B cell (primary cell): ENCODE measurements at places on chromosomes 5 and 9. TPM values are rescaled to one million over a fixed set of nuclear protein-coding genes. Genes with fewer than 3 reads are reported as not detected.

GRCh38 chr9:7976167-7976755 is 176.7 kb upstream of the DMAC1 start:
- peak; percentile 87 for DNase-seq

SLC27A6 gene
- polyA plus RNA-seq: not detected in 2 replicates

DNA sequence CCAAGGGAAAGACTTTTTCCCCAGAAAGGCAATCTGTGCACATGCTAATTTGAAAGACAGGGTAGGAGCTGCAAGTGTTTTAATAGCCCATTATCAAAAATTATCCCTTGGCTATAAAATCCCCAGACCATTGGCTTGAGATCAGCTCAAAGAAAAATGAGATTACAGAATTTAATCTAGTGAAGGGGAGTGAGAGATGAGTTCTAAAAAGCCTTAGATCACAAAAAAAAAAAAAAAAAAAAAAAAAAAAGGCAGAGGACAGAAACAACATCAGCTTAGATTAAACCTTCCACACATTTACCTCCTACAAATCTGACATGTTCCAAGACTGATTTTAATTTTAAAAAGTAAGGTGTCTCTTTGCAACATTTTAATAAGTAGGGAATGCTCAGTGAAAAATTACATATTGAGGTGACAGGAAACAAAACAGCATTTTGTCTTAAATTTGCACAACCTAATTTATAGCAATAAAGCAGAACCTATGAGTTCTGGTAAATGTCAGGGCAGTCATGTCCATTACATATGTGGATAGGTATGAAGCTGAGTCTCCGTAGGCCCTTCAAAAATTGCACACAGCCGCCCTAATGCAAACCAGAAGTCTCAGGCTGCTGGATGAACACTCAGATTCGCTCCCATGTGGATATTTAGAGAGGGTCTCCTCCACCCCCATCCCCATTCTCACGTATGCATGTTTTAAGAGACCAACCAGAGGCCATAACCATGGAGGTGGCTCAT is 43.4 kb downstream of the NFIB start:
- DNase-seq: no peak

DNA sequence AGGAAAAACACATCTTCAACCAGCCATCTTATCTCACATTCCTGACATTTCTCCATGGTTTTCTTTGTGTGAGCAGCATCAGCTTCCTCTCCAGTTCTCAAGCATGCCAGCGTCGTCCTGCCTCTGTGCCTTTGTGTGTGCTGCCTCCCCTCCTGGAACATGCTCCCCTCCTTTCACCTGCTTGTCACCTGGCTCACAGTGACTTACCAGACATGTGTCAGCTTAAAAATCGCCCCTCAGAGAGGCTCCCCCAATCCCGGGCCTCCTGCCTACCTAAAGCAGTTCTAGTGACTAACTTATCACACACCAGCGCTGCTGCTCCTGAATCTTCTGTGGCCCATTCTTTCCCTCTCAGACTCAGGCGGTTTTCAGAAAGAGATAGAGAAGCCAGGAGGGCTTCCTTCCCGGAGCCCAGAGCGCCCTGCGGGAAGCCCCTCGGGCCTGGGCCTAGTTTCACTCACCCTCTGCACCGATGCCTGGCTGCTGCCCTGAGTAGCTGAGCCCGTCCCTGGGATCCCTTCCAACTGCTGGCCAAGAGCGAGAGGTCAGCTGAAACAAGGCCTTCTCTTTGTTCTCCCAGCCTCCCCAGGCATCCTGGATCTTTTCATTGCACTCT is 51.1 kb upstream of the MVB12B start:
- DNase-seq: no peak

CEL gene
- polyA plus RNA-seq: 0.51 and 0.75 TPM in 2 replicates

DNA sequence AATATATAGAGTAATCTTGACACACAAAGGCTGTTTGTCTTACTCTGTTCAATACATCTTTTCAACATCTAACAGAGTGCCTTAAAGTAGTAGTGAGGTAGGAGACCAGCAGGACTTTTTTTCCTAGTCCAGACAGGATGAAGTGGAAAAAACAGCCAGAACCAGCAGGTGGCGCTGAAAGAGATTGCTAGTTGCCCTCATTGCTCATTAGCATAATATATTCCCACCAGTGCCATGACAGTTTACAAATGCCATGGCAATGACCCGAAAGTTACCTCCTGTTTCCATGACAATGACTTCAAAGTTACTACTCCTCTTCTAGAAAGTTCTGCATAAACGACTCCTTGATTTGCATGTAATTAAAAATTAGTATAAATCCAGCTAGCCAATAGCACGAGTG is 387.4 kb downstream of the ACTL7B start:
- no peak for DNase-seq

- no peak for DNase-seq
Measured at GRCh38 chr5:10077791-10078545, 171.7 kb downstream of the ATPSCKMT start.

GAPVD1 gene
- polyA plus RNA-seq: 11.8 and 14.7 TPM in 2 replicates

DNA sequence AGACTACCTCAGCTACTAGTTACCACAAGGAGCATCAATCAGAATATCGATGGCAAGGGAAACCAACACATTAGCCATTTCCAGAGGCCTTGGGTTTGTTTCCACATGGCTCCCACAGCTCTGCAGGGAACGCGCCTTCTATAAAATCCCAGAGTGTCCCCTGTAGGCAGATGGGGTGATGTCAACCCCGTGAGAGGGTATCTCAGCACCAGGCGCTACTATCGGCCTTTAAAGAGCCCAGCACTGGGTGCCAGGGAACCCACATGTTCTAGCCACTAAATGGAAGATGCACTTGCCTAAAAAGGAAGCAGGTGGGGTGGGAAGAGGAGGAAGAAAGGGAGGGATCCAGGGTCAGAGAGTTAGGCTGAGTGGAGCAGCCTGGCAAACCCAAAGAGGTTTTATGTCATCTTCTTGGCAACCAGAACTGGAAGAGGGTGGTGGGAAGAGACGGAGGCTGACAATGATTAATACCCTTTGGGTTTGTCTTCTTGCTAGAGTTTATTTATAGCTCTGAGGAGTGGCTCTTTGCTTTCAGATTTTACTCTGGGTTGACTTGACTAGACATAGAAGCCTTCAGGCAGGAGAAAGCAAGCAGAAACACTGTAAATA is 19.9 kb downstream of the MACROH2A1 start:
- DNase-seq: no peak

PCDHA1 gene
- polyA plus RNA-seq: not detected in 2 replicates

DOCK8 gene
- 47.6 and 54.0 TPM in 2 replicates for polyA plus RNA-seq

GRCh38 chr5:158765407-158765806 is 334.3 kb downstream of the EBF1 start:
- DNase-seq: peak; percentile 36

DNA sequence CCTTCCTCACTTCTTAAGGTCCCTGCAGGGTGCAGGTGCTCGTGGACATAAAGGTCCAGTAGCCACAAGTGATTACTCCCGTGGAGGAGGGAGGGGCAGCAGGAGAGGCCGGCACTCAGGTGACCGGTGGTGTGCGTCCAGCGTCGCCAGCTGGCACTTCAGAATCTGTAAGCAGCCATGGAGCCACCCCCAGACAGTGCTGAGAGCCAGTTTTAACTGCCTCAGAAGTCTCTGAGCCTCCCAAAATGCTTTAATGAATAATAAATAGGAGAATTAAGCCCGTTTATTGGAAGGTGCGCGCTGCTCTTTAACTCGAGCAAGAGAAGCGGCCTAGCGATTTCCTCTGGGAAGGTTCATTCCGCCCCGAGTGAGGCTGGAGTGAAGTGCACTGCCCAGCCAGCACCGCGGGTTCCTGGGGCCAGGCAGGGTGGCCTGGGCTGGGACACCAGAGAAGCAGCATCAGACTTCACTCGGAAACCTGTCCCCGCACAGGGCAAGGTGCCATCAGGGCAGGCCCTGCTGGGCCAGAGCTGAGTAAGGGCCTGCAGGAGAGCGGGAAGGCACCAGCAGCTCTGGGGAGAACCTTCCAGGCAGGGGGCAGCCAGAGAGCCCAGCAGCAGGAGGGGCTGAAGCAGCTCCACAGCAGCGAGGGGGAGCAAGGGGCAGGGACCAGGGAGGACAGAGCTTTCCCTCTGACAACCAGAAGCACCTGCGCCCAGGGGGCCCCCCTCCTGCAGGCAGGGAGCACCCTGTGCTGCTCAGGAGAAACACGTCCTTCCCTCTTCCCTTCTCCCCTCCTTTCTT is 61.2 kb downstream of the VAV2 start:
- DNase-seq: no peak

- DNase-seq: no peak
Measured at GRCh38 chr5:149778303-149779123, 48.4 kb downstream of the PPARGC1B start.

ACTBL2 gene
- not detected in 2 replicates for polyA plus RNA-seq

- DNase-seq: no peak
Measured at GRCh38 chr9:123586275-123586674, 230.3 kb downstream of the CRB2 start.

GRCh38 chr5:126044111-126044668 is 379.0 kb upstream of the GRAMD2B start:
- DNase-seq: no peak

GRCh38 chr9:22413884-22414283 is 32.7 kb upstream of the DMRTA1 start:
- DNase-seq: no peak
